LHCN-M2 (cell line): ENCODE measurements at places on chromosomes 4 and X. TPM values are rescaled to one million over a fixed set of nuclear protein-coding genes. Genes with fewer than 3 reads are reported as not detected.

DNA sequence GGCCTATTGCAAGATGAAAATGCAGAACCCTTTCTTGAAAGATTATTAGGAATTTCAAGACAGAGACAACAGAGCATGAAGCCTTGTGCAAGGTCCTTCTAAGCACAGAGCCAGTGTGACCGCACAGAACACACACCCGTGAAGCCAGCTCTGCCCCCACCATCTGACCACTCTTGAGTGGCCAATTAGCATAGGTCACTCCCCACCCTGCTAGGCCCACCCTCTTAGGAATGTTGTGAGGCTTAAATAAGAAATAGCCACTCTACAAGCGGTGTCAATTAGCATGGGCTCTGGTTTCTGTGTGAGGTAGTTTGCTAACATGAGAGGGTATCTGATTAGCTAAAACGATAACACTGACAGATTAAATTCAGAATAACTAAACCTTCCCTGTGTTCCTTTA lies 152.9 kb downstream of the PTTG2 start:
- DNase-seq = no peak

DNA sequence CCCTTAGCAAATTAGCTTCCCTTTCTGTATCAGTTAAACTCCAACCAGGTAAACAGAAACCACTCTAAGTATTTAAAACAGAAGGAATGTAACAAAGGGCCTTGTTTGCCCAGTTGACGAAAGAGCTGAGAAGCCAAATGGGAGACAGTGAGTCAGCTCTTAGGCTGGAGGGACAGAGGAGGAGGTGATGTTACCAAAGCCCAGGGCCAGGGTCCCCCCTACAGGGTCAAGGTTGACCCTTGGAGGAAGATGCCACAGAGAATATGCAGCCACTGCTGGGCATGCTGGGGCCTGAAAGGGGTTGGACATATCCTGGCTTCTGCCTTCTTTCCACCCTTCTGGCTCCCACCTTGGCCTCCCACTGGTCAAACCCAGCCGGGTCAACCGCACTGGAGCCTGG lies 38.3 kb upstream of the LGI2 start:
- DNase-seq = no peak

The HHIP gene
- 1.7 and 3.7 TPM in 2 replicates for total RNA-seq

GRCh38 chr4:167111622-167112021 lies 122.7 kb downstream of the SPOCK3 start:
- DNase-seq = no peak

The INPP4B gene
- total RNA-seq = 17.2 and 23.0 TPM in 2 replicates

DNA sequence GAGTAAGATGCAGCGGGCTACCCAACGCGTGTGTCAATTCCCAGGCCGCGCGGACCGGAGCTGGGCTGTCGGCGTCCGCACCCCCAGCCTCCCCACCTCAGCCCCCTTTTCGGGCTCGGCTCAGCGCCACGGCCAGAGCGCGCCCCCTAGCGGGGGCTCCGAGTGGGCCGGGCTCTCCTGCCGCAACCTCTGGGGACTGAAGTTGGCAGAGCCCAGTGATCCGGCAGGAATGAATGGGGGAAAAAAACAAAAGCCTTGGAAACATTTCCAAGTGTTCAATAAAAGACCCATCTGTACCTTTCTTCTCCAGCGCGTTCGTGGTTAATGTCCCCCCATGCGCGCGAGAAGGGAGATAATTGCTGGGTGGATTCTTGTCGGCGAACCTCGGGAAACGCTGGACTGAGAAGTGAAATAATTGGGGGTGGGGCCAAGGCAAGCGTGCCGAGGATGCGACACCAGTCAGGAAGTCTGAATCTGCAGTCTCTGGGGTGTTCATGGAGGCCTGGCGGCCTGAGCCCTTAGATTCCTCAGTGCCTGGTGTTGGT lies 5.2 kb upstream of the ARX start:
- DNase-seq = peak; percentile 22

The TBC1D8B gene
- total RNA-seq = 5.1 and 6.9 TPM in 2 replicates

- no peak for DNase-seq
These were observed 9.9 kb downstream of the HMX1 start for GRCh38 chr4:8861576-8862295.

The SLC4A4 gene
- total RNA-seq = 1.5 and 1.8 TPM in 2 replicates

- no peak for DNase-seq
These were observed 24.3 kb upstream of the PRDX4 start for GRCh38 chrX:23643020-23643419.
